ENCODE measurements at places on chromosomes 12 and 14.
A peak's percentile ranks its signal among the peaks of the same experiment; 100 is the strongest.

DNA sequence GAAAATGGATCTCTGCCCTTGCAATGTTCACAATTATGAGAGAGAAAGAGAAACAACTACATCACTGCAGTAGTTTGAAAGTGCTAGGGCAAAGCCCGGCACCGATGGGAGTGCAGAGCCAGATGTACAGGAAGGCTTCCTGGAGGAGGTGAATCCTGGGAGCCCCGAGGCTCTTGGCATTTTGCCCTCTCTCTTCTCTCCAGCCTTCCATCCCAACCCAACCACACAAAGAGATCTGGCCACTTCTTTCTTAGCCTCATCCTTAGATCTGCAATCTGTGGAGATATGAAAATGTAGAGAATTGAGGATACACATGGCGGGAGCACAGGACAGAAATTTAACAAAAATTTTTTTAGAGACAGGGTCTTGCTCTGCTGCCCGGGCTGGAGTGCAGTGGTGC is 3.3 kb upstream of the PAPLN start:
- DNase-seq: no peak

- DNase-seq: no peak
Measured at GRCh38 chr12:66803930-66804329, 125.1 kb upstream of the GRIP1 start.

- DNase-seq: peak; percentile 99
Measured at GRCh38 chr12:120234643-120235368, 30.7 kb downstream of the PXN start.

- no peak for DNase-seq
Measured at GRCh38 chr14:29814156-29815015, 113.3 kb downstream of the PRKD1 start.

DNA sequence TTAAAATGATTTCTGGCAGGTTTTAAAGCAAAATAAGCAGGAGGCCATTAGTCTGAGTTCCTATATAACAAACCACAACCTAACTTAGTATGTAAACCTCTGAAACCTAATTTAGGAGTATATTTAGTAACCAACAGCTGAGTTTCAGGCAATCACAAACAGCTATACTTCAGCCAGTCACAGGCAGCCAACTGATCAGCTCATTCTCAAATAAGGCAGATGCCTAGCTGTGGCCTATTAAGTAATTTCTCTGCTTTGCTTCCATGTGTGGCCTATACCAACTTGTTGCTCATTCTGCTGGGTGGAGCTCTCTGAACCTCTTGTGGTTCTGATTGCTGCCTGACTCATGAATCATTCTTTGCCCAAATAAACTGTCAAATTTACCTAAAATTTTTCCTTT is 408.9 kb upstream of the FBXO33 start:
- DNase-seq: peak; percentile 12

- DNase-seq: no peak
Measured at GRCh38 chr12:53201639-53202038, 5.4 kb downstream of the ITGB7 start.

- DNase-seq: no peak
Measured at GRCh38 chr14:93375673-93376156, 28.7 kb downstream of the COX8C start.
